Muscle of leg (tissue), 16 donors: ENCODE measurements at places on chromosomes 4 and X.
A peak's percentile ranks its signal among the peaks of the same experiment; 100 is the strongest.

DNA sequence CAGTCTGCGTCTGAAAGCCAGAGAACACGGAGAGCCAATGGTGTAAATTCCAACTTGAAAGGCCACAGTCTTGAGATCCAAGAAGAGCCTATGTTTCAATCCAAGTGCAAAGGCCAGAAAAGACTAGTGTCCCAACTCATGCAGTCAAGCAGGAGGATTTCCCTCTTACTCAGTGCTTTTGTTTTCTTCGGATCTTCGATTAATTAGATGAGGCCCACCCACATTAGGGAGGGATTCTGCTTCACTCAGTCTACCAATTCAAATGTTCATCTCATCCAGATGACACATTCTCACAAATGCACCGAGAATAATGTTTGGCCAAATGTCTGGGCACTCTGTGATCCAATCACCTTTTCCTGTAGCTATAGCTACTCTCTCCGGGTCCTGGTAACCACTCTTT is 91.5 kb upstream of the S100G start:
- DNase-seq = peak; percentile 33

GRCh38 chr4:104163820-104164219 is 330.9 kb downstream of the CXXC4 start:
- DNase-seq = no peak

DNA sequence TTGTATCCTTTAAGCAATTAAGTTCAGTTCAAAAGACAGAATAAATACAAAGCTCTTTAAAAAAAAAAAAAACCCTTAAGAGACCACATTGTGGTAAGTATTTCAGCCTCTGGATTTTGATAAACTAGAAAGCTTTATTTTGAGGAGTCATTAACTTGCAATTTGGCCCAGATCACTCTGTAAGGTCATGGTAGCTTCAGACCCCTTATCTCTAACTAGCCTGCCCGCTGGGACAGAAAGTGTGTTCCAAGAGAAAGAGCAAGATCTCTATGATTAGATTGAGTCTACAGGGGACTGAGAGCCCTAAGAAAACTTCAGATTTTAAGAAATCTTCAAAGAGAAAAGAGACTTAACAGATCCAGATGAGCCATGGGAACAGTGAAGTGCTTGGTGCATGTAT is 45.6 kb downstream of the GALNT7 start:
- no peak for DNase-seq

DNA sequence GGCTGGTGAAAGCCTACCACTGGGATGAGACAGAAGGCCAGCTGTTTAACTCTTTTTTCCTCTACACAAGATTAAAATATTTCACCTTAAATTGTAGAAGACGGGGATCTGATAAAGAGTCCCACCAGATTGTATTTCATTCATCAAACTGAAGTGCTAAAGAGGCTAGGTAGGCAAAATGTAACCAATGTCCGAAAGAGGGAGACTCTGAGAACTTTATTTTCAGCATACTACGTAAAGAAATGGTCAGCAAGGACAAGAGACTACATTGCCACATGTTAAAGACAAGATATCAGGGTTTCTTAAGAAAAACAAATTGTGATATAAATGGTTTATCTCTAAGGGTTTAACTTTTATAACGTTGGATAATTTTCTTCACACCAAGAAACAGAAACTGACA is 71.6 kb upstream of the INPP4B start:
- no peak for DNase-seq

DNA sequence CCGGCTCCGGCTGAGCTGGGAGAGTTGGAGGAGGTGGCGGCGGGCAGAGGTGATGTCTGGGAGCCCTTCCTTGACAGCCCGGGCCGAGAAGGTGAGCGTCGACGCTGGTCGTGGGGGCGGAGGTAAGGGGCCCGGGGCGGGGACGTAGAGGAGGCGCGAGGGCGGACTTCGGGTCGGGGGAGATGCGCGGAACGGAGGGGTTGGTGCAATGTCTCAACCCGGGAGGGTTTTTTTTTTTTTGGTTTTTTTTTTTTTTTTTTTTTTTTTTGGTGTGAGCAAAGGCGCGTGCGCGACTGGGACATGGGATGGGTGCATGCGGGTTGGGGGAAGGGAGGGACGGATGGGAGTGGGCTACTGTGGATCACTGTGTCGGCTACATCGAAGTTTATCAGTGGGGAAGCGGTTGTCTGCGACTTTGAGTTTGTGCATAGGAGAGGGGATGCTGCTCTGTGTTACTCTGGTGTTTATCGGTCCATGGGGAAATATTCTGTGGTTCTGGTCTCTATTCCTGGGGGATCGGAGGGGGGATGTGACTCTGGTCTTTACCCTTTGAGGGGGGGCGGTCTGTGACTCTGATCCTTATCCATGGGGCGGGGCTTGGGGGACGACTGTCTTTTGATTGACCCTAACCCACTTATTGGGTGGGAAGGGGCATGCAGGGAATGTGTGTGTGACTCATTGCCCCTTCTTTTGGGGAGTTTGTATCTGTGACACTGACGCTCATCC is 537 bp downstream of the RBM10 start:
- DNase-seq = no peak

- DNase-seq = no peak
Measured at GRCh38 chrX:148784137-148784536, 283.7 kb downstream of the AFF2 start.

- peak; percentile 92 for DNase-seq
Measured at GRCh38 chrX:9342561-9343051, 122.3 kb upstream of the TBL1X start.

DNA sequence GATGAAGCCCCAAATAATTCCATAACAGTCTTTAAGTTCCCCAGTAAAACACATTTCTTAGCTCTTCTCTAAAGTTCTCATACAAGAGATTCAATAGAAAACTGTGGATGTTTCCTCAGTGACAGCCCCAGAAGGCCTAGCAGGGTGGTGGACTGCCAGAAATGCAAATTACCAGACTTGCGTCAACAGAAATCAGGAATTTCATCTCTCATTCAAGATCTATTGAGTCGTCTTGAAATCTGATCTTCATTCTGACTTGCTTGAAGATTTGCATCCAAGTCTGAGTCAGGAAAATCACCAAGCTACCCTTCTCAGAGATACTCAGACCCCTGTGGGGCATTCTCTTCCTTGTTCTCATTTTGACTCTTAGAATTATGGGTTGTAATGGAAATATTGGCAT is 68.9 kb upstream of the NDP start:
- DNase-seq = peak; percentile 24

- DNase-seq = no peak
Measured at GRCh38 chr4:175412161-175412560, 399.9 kb downstream of the GPM6A start.

DNA sequence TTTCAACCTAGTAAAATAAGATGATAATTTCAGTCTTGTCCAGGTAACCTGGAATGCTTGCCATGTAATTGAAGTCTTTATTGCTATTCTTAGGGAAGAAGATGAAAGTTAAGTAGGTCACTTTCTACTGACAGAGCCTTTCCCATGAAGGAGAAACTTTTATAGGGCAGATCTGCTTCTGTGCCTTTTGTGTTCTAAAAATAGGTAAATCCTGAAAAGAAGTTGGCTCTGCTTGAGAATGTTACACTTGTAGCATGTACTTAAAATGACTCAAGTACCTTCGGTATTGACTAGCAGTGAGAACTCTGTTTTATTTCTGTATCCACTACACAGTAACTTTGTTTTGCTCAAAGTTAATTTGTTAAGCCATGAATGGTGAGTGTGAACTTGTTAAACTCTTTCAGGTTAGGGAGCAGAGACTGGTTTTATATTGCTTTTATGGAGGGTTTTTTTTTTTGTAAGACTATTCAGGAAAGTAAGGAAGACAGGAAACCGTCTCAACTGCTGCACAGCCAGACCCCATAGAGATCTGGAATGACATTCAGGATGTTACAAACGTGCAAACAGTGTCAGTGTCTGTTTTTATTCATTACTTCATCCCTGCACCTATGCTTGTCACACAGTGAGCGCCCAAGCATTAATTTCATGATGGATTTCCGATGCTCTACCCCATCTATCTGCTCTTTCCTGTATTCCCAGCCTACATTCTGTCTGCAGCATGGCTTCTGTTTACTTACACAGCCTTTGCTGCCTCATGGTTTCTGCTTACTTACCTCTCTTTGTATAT is 53.0 kb downstream of the SEPTIN11 start:
- DNase-seq = peak; percentile 69

DNA sequence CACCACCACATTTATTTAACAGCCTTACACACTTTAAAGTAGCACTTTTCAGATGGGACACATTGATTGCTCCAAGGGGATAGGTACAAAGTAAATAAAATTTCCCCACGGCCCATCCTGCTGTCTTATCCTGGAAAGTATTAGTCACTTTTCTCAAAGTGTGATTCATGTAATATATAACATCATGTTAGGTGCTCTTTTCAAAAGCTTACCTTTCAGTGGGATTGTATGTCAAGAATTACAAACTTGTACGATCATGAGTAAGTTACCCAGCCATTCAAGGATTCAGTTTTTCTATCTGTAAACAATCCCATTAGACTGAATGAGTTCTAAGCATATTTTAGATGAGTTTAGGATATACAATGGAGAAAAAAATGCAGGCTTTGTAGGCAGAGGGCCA is 876.6 kb upstream of the GRID2 start:
- DNase-seq = no peak

DNA sequence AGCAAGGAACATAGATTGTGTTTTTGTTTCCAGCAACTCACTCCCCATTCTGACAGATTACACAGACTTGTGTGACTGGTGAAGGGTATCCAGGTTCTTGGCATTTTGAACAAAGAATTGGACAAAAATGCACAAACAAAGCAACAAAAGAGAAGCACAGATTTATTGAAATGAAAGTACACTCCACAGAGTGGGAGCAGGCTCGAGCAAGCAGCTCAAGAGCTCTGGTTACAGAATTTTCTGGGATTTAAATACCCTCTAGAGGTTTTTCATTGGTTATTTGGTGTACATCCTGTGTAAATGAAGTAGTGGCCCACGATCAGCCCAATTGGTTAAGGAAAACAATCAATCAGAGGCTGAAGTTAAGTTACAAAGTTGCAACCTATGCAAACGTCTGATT is 155.0 kb upstream of the JADE1 start:
- DNase-seq = no peak

DNA sequence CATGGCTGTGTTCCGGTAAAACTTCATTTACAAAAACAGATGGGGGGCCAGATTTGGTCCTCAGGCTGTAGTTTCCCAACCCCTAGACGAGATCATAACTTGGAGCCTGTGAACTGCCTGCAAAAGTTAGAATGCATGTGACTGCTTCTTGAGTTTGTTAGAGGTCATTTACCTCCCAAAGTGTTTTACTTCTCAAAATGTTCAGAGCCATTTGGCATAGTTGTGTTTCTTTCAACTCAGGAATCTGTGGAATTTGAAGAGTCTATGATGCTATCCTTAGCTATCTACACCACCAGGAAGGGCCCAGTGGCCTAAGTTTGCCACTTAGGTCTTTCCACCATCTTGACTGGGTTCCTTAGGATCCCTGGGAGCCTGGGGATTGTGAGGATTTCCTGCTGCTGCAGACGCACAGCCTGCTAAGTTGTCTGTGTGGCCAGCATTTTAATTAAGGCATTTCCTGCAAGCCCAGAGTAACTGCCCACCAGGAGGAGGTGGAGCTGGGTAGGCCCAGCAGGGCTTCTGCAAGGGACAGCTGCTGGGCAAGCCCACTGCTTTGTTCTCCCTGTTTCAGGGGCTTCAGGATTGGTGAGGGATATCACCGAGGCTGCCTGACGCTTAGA is 53.1 kb downstream of the CCNI start:
- DNase-seq = peak; percentile 35

DNA sequence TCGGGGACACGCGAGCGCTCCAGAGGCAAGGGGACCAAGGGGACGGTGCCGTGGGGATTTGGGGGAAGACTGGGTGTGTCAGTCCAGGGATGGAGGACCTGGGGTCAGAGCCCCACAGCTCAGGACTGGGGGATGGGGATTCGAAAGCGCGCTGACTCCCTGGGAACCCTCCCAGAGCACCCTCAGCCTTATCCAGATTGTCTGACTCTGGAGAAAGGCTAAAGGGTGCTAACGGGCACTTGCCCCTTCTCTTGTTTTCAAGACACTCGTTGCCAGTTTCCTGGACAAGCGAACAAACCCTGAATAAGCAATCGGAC is 1.1 kb downstream of the DOCK11 start:
- no peak for DNase-seq

- DNase-seq = no peak
Measured at GRCh38 chr4:113524505-113525186, 236.9 kb downstream of the CAMK2D start.

GRCh38 chrX:42519666-42520231 is 258.2 kb downstream of the PPP1R2C start:
- peak; percentile 6 for DNase-seq

DNA sequence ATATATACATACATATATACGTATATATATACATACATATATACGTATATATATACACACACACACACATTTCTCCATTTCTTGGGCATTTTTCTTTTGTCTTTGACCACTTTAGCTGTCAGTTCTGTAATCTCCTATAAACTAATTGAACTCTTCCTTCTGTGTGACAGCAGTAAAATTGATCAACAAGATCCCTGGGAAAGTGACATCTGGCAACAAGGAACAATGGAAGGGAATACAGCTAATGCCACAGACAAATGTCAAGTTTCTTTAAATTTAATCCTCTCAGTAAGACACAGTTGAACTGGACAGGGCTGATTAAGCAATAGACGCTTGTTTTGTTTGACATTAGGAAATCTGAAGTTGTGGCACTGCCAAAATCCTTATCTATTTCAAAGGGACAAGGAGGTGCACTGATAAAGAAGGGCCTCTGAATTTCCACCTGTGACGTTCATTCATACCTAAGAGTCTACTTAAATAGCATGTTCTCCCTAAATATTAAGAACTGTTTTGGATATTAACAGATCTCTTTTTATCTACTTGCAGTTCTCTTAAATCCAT is 126.9 kb downstream of the RNF150 start:
- DNase-seq = no peak

- DNase-seq = peak; percentile 99
Measured at GRCh38 chr4:38667085-38667893, 3.3 kb downstream of the KLF3 start.

- no peak for DNase-seq
Measured at GRCh38 chrX:130251671-130252070, 17.0 kb downstream of the ZNF280C start.

GRCh38 chrX:7223271-7223670 is 75.3 kb upstream of the PUDP start:
- DNase-seq = no peak

DNA sequence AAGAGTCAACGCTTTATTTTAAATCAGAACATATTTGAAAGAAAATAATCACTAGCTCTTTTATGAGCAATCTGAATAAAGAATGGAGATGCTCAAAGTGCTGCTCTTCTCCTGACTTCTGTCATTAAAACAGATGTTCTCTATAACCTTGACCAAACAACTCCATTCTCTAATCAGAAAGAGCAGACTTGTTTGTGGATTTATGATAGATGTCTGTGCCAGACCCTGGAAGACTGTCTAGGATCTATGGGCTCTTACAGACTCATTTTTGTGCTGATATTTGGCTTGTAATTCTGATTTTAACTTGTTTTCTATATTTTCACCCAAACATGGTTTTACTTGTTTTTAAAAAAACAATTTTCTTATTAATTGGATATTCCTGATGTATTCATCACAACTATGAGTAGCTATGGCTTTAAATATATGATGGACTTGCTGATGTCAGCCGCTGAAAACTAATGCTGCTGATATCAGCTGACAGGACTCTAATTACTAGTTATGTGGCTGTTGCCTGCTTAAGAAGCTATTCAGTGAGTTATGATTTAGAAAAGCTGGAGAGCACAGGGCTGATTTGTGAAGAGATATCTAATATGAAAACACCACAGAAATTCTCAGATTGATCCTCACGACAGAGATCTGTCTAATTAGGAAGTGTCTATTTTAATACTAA is 31.6 kb upstream of the MAML3 start:
- DNase-seq = no peak
